NCI-H748 treated with DMSO at 0.1 percent for 48 hours (cell line): ENCODE measurements at places on chromosomes 12 and 14.

DNA sequence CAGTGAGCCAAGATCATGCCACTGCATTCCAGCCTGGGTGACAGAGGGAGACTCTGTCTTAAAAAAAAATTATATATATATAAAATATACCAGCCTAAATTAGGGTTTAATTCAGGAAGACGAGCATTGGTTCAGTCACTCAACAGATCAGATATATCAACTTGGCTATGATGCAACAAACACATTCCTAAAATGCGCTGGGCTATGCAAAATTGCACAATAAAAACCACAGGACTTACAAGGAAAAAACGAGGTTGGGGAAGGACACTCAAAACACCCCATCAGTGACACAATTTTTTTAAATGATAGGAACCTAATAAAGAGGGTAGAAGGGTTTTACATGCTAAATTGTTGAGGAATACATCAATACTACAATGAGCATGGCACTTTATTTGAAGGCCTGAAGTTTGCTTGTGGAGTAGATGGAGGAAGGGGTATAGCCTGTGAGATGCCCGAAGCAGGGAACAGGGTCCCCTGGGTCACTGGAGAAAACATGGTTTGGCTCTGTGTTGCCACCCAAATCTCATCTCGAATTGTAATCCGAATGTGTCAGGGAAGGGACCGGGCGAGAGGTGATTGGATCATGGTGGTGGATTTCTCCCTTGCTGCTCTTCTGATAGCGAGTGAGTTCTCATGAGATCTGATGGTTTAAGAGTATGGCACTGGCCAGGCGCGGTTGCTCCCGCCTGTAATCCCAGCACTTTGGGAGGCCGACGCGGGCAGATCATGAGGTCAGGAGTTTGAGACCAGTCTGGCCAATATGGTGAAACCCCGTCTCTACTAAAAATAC, 71.2 kb downstream of the TNFAIP2 start:
- DNase-seq = no peak

GRCh38 chr14:91477388-91477787, 32.7 kb downstream of the PPP4R3A start:
- no peak for DNase-seq

- no peak for DNase-seq
Measured at GRCh38 chr14:58787592-58787991, 149.8 kb downstream of the DACT1 start.

DNA sequence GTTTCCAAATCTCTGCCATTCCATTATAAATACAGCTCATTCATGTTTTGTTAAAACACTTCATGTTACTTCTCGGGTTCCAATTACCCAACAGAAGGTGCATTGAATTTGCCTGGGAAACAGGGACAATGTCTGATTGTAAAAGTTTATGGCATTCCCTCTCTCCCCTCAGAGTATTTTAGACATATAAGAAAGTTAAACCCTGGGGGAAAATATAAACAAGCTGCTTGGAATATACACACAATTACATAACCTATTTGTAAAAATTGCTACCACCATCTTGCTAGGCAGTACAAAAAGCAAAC, 60.0 kb downstream of the BTG1 start:
- DNase-seq = peak; percentile 29

- no peak for DNase-seq
Measured at GRCh38 chr14:38201137-38201828, 6.4 kb upstream of the SSTR1 start.

DNA sequence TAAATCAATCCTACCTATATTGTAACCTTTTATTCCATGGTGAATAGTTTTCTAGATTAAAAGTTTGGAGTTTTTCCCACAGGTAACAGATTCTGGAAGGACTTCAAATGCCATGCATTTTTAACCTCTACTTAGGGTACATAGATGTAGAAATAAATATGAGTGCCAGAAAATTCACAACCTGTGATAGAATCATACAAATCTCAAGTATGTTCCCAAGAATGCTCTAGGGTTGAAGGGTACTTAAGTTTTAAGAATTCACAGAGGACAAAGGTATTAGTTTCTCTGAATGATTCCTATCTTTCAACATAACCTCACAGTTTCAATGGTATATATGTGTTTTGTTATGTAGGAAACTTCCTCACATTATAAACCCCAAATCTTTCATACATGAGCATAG, 511.3 kb downstream of the TMEM117 start:
- no peak for DNase-seq

DNA sequence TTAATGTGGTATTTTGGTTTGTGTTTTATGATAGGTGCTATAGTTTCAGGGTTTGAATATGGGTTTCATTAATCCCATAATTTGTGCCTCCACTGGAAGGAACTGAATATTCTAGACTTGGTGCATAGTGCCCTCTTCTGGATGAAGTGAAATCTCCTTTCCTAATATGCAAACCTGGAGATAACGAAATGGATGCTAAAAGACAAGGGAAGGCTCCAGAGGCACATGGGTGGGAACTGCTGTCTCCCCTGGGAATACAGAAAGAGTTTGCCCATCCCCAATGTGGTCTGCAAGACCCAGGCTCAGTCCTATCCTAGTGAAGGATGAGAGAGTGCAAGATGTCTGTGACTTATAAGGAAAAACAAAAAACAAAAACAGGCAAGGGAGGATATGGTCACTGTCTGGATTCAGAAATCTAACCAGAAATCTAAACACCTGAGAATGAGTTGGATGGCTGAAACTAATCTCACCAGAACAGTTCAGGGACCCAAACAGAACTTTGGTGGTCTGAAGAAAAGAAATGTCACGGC, 142.3 kb upstream of the TMPO start:
- peak; percentile 89 for DNase-seq

DNA sequence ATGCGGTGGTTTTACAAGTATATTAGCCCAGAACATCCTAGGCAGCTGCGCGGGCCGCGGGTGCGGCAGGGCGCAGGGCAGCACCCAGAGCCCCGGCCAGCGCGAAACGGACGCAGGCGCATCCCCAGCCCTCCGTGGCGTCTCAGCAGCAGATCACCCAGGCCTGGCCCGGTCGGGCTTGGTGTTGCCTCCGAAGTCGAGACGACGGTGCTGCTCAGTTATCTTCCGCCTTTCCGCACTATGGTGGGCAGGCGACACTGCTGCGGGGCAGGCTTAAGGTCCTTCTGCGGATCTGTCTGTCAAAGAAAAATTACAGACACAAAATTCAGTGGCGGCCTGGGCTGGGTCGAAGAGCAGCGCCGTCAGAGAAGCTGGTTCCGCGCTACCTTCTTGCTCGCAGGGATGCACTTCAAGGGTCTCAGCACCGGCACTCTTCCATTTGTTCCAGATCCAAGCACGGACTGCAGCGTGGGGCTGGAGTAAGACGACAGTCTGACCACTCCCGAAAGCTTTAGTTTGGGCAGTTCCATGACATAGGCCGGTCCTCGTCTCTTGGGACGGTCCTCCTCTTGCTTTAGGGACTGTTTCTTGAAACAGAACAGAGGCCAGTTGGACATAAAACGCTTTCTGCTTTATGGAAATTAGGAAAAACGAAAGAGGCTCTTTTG, 75.8 kb downstream of the MOK start:
- no peak for DNase-seq

GRCh38 chr12:67299526-67299925, 30.4 kb downstream of the CAND1 start:
- DNase-seq = no peak

DNA sequence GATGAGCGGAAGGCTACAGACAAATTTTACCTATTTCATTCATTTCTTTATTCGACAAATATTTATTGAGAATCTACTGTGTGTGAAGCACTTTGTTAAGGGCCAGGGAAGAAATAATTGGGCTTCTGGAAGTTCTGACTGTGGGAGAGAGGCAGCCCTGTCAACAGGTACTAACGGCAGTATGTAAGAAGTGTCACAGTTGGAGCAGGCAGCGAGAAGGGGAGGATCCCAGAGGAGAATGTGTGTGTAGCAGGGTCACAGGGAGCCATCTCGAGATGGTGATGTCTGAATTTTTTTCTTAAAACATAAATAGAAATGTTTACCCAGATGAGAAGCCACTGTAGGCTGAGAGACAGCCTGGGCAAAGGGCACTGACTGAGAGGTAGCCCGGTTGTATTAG, 163.3 kb upstream of the SLC38A2 start:
- DNase-seq = no peak

DNA sequence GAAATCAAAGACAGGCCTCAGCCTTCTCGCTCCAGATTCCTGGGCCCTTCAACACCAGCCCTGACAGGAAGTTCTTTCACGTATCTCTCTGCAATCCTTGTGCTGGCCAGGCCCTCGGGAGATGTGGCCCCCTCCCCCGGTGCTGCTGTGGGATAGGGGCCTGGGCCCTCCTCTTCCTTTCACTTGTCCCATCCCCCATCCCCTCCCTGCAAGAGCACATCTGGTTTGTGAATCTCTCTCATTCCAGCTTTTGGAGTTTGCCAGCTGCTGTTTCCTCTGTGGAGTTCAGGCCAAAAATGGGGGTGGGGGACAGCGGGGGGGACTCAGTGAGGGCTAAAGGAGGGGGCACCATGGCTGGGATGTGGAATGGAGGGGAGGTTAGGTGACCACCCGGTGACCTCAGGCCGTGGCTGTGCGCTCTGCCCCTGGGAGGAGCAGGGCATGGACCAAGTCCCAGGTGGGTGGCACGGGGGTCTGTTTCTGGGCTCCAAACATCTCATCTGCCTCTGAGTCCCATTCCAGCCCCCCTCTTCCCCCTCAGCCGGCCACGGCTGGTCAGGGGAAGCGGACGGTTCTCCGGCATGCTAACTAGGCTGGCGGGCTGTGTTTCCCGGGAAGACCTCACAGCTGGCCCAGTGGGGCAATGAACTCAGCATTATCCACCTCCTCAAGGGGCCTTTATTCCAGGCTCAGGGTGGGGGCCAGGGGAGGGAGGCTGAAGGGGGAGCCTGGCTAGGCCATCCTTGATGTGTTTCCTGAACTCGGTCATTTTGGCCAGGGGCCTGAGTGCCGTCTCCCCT, 7.4 kb downstream of the LRP1 start:
- DNase-seq = no peak

- peak; percentile 7 for DNase-seq
Measured at GRCh38 chr12:65825507-65826352, 1.4 kb downstream of the HMGA2 start.

- DNase-seq = peak; percentile 89
Measured at GRCh38 chr12:100200463-100201181, at the start of gene ACTR6. Gene ACTR6 (plus strand): TSS chr12:100200815. CDS start chr12:100200852, 37 bp downstream.

DNA sequence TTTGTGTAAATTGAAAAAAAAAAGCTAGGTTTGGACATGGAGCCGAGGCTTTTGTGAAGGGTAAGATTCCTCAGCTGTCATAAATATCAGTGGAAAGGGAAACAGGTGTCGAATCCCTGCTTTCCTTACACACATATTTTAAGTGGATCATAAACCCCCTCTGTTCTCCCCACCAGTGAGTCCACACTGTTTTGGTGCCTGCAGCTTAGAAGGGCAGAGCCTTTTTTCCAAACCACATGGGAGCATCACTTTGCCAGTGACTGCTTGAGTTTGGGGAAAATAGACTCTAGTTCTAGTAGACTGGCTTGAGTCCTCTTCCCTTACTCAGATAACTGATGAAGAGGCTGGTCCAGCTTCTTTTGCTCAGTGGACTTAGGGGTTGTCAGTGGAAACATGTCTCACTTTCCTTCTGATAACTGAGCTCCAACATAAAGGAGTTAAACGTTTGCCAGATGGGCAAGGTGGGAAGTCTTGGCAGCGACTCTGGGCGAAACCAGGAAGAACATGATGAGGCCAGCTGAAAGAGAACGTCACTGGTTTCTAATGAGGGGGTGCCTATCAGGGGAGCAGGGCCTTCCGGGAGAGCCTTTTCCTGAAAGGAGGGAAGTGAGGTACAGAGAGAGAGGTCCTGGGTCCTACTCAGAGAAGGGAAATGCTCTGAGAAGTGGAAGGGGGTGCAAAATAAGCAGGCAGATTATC, 168.1 kb upstream of the PARP11 start:
- DNase-seq = no peak

DNA sequence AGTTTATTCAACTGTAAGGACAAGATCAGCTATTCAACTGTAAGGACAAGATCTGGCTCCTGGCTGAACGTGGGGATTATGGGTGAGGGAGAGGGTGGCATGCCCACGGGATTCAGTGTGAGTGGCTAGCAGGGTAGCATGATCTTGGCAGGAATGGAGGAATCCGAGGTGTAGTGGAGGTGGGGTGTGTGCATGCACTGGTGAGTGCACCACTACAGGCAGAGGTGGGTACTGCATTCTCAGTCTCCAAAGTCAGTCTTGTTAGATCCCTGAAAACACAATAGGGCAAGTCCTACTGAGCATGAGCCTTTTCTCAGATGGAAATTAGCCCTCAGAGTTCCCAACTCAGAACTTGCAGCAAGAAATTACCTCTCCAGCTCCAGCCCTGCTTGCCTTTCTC, 32.2 kb upstream of the DCD start:
- DNase-seq = no peak

- DNase-seq = no peak
Measured at GRCh38 chr12:83793616-83794015, 1106.9 kb downstream of the TMTC2 start.

DNA sequence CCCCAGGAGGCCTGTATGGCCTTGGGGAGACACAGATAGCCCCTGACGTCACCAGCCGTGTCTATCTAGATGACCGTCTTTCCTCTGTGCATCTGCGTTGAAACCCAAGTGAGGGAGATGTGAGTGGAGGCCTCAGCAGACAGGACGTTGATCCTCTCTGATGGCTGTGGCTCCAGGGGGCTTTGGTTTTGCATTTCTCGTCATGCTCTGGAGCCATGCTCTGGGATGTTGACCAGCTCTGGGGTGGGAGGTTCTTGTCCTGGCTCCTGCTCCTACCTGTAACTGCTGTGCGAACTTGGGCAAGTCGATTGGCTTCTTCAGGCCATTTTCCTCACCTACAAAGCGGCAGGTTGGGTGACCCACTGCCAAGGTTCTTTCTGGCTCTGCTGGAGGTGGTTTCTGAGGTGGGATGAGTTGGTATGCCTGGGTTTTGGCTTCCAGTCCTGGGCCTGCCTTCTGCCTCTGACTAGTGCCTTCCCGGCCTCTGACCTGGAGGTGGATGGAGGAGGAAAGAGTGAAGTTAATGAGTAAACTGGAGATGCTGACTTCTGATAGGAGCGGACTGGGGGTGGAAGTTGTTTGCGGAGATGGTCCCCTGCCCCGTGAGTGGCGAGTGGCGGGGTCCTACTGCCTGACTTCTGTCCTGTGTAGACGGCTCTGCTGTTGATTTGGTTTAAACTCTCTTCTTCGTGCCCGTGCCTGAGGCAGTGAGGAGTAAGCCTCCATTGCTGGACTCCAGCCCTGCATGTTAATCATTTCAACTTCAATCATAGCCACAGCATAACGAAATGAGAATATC, 8.4 kb downstream of the TSPAN9 start:
- DNase-seq = no peak

GRCh38 chr14:70378696-70379095, 19.2 kb upstream of the COX16 start:
- DNase-seq = no peak

- DNase-seq = no peak
Measured at GRCh38 chr14:37969511-37969979, 238.2 kb upstream of the SSTR1 start.

- DNase-seq = no peak
Measured at GRCh38 chr12:124086299-124086898, 113.4 kb downstream of the ZNF664 start.

- DNase-seq = no peak
Measured at GRCh38 chr12:89695830-89696229, 12.8 kb downstream of the ATP2B1 start.

GRCh38 chr12:128009108-128009507, 257.9 kb upstream of the TMEM132C start:
- no peak for DNase-seq
